ENCODE measurements at places on chromosomes 12 and 14. TPM values are rescaled to one million over a fixed set of nuclear protein-coding genes. Genes with fewer than 3 reads are reported as not detected.

DNA sequence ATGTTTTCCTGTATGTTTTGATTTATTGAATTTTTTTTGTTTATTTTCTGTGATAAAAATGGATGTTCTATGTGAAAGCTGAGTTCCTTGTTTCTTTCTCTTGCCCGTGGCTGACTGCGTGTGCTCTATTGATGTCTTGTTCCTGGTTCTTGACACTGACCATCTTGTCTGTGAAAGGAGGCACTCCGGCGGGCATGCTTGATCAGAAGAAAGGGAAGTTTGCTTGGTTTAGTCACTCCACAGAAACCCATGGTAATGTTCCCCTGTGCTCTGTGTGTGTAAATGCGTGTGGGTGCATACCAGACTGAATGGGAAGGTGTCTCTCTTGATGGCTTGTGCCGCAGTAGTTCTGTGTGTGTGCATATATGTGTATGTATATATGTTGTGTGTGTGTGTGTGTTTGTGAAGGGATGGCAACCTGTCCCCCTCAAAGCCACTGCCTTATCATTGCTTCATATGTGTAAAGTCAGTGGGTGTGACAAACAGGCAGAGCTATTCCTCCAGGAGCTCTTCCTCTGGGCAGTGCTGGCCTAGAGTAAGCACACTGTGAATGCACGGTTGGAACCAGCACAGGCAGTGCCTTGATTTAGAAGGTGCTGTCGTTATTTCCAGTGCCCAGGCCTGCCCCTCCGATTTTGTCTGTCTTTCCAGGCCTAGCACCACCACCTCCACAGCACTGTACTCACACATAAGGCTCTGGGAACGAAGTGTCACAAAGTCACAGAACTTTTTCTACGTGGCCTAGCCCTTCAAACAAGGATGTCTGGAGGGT, 247.3 kb upstream of the FKBP4 start:
- DNase-seq: no peak

HNF1A gene
- total RNA-seq: not detected

GRCh38 chr14:102178806-102179205, 39.1 kb downstream of the WDR20 start:
- no peak for DNase-seq

PPFIA2 gene
- total RNA-seq: 4.7 TPM

DNA sequence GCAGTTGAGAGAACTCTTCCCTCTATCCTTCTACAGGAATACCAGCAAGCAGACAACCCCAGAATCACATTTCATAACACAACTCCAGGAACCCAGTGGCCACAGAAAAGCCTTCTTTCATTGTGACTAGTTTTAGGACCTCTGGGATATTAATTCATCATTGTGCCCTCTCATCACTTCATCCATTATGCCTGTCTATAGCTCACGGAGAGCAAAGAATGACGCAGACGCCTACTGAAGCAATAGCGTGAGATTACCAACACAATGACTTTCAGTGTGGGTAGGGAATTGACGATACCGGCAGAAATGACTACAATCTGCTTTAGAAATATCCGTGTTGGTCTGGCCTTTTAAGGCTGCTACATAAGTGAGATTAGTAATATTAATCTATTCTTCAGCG, 158.1 kb upstream of the FOXG1 start:
- DNase-seq: no peak
